COLO829 (cell line): ENCODE measurements at places on chromosomes 6 and 20.

- DNase-seq: no peak
These were observed 38.5 kb downstream of the EDN1 start for GRCh38 chr6:12328701-12329100.

GRCh38 chr20:52448513-52449232 lies 257.1 kb upstream of the ZFP64 start:
- DNase-seq: no peak

GRCh38 chr6:136173519-136174507 lies 76.3 kb downstream of the MTFR2 start:
- DNase-seq: no peak

GRCh38 chr6:3457710-3458602 lies 1.1 kb upstream of the SLC22A23 start:
- no peak for DNase-seq

DNA sequence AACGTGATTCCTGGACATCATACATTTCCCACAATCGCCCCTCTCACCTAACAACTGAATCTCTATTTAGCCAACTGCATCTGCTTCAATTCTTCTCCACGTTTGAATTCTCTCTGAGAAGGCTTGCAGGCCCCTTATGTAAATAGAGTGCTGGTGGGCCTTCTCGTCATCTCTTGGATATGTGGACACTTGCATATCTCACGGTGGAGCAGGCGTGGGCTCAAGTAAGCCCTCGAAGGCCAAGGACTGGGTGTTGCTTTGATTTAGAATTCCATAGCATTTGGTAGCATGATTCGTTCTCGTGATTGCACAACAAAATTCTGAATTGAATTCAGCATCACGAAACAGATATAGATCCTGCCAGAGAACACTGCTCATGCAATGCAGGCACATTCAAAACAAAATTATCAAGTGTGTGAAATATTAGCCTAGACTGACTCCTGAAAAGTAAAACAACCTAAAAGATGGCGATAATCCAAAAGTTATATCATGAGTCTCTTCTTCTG lies 613.6 kb downstream of the TFAP2A start:
- no peak for DNase-seq

DNA sequence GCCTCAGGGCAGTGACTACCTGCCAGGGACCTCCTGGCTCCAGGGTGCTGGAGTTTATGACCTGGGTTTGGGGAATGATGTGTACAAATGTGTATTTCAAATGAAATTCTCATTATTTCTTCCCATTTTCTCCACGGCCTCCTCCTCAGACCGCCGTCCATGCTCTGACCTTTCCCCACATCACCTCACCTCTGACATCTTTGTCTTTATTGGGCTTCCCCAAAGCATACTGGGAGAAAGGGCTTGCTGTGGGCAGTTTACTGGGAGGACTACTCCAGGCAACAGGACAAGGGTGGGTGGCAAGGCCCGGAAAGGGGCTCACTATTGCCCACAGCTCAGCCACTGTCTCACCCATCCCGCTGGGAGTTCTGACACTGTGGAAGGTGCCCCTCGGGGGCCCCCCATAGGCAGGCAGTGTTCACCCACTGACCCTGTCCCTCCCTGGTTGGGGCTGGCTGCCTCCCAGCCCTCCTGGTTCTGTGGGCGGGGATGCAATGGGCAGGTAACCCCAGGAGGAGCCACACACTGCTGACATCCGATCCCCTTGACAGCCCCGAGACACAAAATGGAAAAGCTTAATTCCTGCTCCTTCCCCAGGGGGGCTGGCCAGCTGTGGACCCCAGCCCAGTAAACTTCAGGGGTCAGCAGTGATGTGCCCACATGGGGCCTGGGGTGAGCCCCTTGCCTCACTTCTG lies 39.8 kb upstream of the CST7 start:
- no peak for DNase-seq

- DNase-seq: no peak
These were observed 177.0 kb upstream of the SNX9 start for GRCh38 chr6:157646012-157646411.

- no peak for DNase-seq
These were observed 77.5 kb upstream of the GATA5 start for GRCh38 chr20:62553136-62553837.
